DMS 273 treated with DMSO at 0.1 percent for 48 hours (cell line): ENCODE measurements at places on chromosomes 3 and 15.

GRCh38 chr3:59566481-59566975 is 516.7 kb upstream of the CFAP20DC start:
- no peak for DNase-seq

DNA sequence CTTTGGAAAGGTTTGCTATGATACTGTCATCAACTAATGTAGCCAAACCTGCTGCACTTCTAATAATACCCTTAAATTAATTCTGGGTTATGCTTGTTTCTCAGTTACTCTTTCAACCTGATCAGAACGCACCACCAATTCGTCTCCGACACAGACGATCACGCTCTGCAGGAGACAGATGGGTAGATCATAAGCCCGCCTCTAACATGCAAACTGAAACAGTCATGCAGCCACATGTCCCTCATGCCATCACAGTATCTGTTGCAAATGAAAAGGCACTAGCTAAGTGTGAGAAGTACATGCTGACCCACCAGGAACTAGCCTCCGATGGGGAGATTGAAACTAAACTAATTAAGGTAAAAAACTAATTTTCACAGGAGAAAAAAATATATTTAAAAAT is 7.9 kb upstream of the RPLP1 start:
- DNase-seq, result no peak

- DNase-seq, result no peak
Measured at GRCh38 chr3:130539005-130539404, 22.0 kb downstream of the COL6A6 start.

GRCh38 chr15:45641374-45641781 is 6.5 kb downstream of the SQOR start:
- no peak for DNase-seq

DNA sequence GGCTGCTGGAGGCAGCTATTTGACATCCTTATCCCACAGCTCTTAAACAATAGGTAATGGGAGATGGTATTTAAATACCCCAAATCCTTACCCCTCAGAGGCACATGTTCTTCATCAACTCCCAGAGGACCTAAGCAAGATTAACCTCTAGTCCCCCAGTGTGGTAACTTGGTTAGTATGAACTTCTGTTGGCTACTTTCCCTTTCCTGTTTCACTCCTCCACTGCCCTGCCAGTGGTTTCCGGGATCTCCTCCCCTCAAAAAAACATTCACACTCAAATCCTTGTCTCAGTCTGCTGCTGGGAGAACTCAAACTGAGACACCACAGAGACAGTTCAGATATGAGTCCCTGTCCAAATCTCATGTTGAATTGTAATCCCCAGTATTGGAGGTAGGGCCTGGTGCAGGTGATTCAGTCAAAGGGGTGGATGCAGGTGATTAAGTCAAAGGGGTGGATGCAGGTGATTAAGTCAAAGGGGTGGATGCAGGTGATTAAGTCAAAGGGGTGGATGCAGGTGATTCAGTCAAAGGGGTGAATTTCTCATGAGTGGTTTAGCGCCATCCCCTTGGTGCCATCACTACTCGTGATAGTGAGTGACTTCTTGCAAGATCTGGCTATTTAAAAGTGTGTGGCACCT is 335.0 kb upstream of the CTNNB1 start:
- no peak for DNase-seq

GRCh38 chr3:99934975-99935797 is 117.5 kb downstream of the CMSS1 start:
- DNase-seq, result no peak

DNA sequence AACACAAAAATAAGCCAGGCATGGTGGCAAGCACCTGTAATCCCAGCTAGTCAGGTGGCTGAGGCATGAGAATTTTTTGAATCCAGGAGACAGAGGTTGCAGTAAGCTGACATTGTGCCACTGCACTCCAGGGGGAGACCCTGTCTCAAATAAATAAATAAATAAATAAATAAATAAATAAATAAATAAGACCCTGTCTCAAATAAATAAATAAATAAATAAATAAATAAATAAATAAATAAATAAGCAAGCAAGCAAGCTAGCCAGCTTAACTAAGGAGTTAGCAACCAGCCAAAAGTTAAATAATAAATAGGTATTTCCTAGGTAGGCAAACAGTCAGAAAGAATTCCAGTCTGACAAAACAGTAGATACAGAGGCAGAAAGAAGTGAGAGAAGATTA is 123.9 kb downstream of the GALK2 start:
- no peak for DNase-seq

GRCh38 chr3:69009559-69010410 is 3.7 kb downstream of the EOGT start:
- DNase-seq, result no peak
